ENCODE measurements at places on chromosomes 6 and 20. TPM values are rescaled to one million over a fixed set of nuclear protein-coding genes. Genes with fewer than 3 reads are reported as not detected.

PPP1R18 gene
- total RNA-seq: 86.0 TPM

SERPINB6 gene
- total RNA-seq: 52.6 TPM

TEAD3 gene
- total RNA-seq: 3.8 TPM

FAM209B gene
- total RNA-seq: not detected

TRAPPC3L gene
- 0.06 TPM for total RNA-seq

HMGCLL1 gene
- total RNA-seq: not detected

- DNase-seq: no peak
Observed at GRCh38 chr6:170024940-170025339, 265.9 kb downstream of the DLL1 start.

- peak; percentile 89 for DNase-seq
Observed at GRCh38 chr6:104566411-104566810, 293.3 kb downstream of the HACE1 start.

- DNase-seq: no peak
Observed at GRCh38 chr6:112014483-112014882, 39.4 kb upstream of the CCN6 start.

DNA sequence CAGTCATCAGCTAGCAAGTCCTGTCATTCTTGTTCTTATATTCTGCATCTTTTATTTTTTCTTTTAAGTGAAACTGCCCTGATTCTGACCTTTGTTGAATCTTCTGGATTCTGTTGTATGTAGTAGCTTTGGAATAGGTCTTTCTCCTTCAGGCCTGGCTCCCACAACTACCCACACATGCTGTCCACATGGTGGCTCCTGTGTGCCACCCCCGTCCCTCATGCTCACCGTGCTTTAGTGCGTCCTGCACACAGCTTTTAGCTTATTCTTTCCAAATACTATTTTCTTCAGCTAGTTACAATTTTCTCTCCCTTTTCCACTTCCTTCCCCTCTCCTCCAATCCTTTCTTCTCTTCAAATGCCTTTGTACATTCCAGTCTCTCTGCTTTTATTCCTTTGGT, 61.8 kb downstream of the CTNNBL1 start:
- DNase-seq: no peak

DNA sequence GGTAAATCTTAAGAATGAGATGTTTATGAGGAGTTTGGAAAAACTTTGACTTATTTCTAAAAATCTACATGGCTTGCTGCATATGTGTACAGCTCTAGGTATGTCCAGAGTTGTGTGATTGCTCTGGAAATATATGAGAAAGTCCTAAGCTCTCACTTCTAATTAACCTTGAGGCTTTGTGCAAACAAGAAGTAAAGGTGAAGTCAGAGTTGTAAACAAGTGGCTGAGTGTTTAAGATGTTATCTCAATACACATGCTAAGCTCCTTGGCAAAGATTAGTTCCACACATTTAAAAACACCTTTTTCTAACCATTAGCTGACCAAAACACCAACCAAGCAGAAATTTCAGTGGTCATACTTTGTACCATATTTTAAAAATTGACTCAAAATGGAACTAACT, 684.2 kb downstream of the HTR1B start:
- no peak for DNase-seq

DNA sequence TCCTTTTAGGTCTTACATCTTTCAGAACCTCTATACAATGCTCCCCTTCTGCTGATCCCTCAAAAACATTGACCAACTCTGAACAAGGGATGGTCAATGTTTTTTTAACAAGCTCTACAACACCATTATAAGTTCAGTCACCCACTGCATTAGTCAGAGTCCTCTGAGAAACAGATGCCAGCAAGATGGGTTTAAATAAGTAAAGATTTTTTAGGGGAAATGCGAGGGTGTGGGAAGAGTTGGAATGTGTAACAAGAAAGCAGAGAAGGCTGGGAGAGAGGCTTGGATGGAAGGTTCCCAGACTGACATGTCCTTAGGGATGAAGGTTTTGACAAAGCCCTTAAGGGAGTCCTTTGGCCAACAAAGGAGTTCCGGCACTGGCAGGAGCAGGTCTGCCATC, 478.3 kb downstream of the FRK start:
- DNase-seq: no peak

DNA sequence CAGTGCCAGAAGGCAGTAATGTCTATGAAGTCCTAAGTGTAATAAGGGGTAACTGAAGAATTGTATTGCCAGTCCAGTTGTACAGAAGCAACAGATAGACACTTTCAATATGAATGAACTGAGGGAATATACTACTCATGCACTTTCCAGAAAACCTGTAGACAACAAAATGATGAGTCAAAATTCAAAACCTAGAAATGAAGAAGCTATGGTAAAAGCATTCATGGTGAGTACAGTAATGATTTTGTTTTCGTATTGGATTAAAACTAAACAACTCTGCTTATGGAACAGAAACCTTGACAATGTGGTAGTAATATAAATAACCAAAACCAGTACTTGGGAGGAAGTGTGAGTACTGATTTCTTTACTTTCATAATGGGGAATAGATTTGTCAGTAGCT, 35.0 kb downstream of the ARMC2 start:
- no peak for DNase-seq

GRCh38 chr6:123764722-123765121, 38.9 kb upstream of the NKAIN2 start:
- DNase-seq: no peak

- no peak for DNase-seq
Observed at GRCh38 chr6:92559611-92560010, 859.7 kb downstream of the EPHA7 start.

DNA sequence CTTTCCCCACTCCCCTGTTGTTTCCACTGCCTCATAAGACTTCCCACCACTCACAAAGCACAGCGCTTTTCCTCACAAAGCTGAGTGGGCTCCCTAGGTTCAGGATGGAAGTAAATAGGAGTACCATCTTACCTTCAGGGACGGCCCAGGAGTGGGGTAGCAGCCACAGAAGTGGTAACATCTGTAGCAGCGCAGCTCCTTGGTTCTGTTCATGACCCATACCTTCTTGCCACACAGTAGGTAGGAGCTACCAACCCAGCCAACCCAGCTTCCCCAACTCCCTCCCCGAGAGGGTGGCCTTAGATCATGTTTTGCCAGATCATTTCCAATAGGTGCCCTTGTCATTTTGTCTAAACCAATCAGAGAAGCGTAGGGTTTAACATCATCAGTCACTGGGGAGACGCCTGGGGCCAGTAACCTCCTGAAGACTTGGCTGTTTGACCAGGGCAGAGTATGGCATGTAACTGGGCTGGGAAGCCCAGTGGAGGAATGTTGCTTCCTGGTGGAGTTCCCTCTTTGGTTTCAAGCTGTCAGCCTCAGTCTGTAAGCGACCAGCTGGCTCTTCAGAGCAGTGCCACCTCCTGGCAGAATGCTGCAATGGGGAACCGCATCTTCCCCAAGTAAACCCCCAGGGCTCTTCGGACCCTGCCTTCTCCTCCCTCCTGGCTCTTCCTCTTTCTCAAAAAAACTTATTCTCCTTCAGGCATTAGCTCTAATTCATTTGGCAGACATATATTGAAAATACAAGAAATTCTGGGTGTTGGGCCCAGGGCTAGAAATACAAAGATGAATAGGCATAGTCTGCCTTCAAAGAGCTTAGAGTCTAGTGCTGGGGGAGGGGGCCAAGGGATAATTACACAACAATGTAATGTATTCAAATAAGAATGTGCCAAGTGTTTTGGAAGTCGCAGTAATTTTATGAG, at the start of gene HLA-DMA:
HLA-DMA (minus strand) TSS at position 281 of the 923 bp plus-strand sequence; CDS start at position 220, 61 bp downstream.
- peak; percentile 91 for DNase-seq

DNA sequence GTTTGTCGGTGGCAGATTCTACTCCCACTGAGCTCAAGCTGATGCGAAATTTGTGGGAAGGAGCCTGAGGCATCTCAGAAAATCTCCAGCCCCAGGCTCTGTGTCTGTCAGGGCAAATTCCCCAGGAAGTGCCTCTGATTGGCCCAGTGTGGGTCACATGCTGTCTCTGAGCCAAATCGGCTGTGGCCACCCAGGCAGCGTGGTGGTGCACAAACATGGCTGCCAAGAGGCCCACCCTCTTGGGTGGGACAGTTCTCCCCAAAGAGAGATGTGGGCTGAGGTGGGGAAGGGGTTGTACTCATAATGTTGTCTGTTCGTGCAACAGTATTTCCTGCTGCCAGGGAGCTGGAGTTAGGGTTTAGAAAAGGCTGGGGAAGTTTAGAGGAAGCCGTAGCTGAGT, 130.6 kb downstream of the BMP7 start:
- DNase-seq: peak; percentile 10

- peak; percentile 48 for DNase-seq
Observed at GRCh38 chr20:57048027-57048869, 218.2 kb downstream of the BMP7 start.

DNA sequence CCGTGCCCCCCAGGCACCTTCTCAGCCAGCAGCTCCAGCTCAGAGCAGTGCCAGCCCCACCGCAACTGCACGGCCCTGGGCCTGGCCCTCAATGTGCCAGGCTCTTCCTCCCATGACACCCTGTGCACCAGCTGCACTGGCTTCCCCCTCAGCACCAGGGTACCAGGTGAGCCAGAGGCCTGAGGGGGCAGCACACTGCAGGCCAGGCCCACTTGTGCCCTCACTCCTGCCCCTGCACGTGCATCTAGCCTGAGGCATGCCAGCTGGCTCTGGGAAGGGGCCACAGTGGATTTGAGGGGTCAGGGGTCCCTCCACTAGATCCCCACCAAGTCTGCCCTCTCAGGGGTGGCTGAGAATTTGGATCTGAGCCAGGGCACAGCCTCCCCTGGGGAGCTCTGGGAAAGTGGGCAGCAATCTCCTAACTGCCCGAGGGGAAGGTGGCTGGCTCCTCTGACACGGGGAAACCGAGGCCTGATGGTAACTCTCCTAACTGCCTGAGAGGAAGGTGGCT, 960 bp downstream of the TNFRSF6B start:
- no peak for DNase-seq

DNA sequence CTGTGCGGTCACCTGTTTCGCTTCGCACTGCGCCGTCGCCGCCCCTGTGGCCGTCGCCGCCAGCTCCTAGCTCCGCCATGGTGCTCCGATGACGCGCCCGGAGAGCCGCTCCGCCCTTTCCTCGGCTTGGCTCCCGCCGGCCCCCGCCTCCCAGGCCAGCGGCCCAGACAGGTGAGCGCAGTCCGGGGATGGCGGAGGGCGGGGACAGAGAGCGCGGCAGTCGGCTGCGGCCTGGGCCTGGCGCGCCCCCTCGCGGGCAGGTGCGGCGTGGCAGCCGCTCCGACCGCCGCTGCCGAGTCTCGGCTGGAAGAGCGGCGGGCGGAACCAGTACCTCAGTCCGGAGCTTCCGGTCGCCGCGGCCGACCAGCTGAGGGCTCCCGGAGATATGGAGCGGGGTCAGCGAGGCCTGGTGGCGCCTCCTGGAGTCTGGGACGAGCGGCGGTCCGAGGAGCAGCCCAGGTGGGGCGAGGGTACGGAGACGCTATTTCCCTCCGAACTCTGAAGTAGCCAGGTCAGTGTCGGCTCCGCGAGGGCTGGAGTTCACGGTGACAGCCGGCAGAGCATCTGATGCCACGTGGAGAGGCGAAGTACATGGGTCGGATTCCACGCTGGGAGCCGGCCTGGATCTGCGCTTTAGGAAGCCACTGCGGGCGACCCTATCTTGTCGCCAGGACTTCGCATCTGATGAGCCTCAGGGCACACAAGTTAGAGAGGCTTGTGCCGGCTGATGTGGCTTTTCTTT, at the start of gene MAP7:
MAP7 (minus strand) TSS at position 93 of the 742 bp plus-strand sequence; CDS start at position 79, 14 bp downstream.
- DNase-seq: peak; percentile 30

DNA sequence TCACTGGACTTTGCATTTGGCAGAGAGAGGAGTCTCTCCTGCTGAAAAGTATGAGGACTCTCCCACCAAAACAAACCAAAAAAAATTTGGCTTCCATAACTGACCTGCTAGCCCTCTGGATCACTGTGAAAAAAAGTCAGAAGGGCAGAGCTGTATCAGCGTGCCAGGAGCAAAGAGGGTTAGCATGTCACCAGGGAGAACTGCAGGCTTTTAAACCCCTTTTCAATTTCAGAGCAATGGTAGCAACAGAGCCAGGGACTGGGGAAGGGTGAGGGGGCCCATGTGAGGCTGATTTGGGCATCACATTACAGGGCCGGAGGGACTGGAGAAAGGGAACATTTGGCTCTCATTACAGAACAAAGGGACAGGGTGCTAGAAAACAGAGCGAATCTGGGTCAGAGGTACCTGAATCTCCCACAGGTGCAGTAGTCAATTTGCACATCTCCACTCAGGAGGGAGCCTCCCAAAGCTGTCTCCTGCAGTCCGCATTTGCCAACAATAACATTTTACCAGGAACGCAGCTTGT, 185.7 kb upstream of the EYA4 start:
- no peak for DNase-seq

GRCh38 chr6:27617046-27617687, 144.3 kb upstream of the ZNF184 start:
- DNase-seq: peak; percentile 10

DNA sequence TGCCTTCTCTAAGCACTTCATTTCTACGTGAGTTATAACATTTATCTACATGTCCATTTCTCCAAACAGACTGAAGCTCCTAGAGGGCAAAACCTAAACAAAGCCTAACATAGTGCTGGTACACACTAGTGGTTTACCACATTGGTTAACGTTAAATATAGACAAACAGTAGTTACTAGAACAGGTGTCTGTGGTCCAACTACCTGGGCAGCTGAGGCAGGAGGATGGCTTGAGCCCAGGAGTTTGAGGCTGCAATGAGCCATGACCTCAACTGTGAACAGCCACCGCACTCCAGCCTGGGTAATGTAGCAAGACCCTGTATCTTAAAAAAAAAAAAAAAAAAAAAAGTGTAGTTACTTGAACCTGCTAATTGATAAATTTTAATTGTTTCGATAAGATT, 26.5 kb downstream of the PTPRK start:
- no peak for DNase-seq

All from HT1080 (cell line).